ENCODE measurements at places on chromosomes 2 and 18. TPM values are rescaled to one million over a fixed set of nuclear protein-coding genes. Genes with fewer than 3 reads are reported as not detected.

Gene CKAP2L
- polyA plus RNA-seq = not detected

Gene GKN1
- polyA plus RNA-seq = 2.8 TPM

Gene RNF144A
- polyA plus RNA-seq = 3.1 TPM

Gene PLA2R1
- polyA plus RNA-seq = 4.9 TPM

Gene MREG
- polyA plus RNA-seq = 21.9 TPM

Gene CDH2
- polyA plus RNA-seq = 121 TPM

Gene ALPI
- polyA plus RNA-seq = not detected

Gene IL1RL2
- polyA plus RNA-seq = 1.1 TPM

Gene CYP27C1
- not detected for polyA plus RNA-seq

All from Purkinje cell (primary cell).